ENCODE measurements at places on chromosomes 7 and 10.
A peak's percentile ranks its signal among the peaks of the same experiment; 100 is the strongest.

DNA sequence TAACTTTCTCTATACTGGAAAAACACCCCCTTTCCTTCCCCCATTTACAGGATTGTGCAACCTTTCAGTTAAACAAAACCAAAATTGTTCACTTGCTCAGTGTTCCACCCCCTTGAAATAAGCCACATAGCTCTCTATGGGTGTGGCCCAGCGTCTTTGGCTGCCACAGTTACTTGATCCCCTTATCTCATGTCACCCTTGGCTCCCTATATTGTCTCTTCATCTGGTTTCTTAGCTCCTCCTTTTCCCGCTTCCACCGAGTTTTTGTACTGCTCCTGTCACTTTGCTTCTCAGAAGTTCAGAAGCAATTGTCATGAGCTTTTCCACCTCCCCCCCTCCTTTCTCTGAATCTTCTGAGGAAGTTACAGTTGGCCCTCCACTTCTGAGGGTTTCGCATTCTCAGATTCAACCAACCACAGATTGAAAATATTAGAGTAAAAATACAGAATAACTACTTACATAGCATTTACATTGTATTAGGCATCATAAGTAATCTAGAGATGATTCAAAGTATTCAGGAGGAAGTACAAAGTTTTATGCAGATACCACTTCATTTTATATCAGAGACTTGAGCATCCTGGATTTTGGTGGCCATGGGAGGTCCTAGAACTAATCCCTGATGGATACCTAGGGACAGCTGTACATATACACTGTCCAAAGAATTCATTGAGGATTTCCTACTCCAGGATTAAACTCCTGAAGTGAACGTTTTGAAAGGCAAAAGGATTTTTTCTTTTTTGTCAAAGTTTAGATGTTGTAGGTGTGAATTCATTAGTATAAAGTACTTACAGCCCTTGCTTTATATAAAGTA lies 60.4 kb downstream of the ADD3 start:
- H3K27ac ChIP-seq, result peak overlapping the region; percentile 64
- no peak for DNase-seq
- H3K27me3 ChIP-seq, result no peaks in the 10 kb centered on the region
- H3K36me3 ChIP-seq, result no peaks in the 10 kb centered on the region
- H3K4me3 ChIP-seq, result no peak overlapping the region

GRCh38 chr7:123995617-123996326 lies 37.1 kb downstream of the TMEM229A start:
- no peak overlapping the region for H3K27ac ChIP-seq
- no peak overlapping the region for H3K4me3 ChIP-seq
- no peaks in the 10 kb centered on the region for H3K36me3 ChIP-seq
- no peaks in the 10 kb centered on the region for H3K4me1 ChIP-seq
- no peaks in the 10 kb centered on the region for H3K27me3 ChIP-seq
- no peak for DNase-seq

DNA sequence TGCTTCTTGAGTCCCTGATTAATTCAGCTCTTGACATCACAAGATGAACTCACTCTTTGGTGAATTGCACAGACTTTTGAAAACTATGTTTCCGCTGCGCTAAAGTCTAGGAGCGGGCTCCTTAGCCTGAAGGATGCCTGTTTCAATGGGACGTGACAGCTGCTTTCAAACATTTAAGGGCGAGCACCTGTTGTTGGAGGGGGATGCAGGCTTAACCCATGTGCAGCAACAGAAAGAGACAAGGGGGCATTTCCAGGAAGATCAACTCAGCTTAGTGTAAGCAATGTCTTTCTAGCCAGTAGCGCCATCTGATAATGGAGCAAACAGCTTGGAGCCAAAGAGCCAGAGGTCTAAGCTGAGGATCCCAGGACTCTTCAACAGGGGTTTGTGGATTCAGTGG lies 8.4 kb upstream of the PFKFB3 start:
- no peak for DNase-seq
- H3K4me1 ChIP-seq, result no peaks in the 10 kb centered on the region
- H3K27me3 ChIP-seq, result no peaks in the 10 kb centered on the region

GRCh38 chr10:35336921-35337823 lies 863 bp downstream of the CCNY start:
- peak overlapping the region; percentile 72 for H3K4me3 ChIP-seq
- peak overlapping the region; percentile 16 for H3K27ac ChIP-seq
- DNase-seq, result peak; percentile 14
- no peaks in the 10 kb centered on the region for H3K27me3 ChIP-seq

DNA sequence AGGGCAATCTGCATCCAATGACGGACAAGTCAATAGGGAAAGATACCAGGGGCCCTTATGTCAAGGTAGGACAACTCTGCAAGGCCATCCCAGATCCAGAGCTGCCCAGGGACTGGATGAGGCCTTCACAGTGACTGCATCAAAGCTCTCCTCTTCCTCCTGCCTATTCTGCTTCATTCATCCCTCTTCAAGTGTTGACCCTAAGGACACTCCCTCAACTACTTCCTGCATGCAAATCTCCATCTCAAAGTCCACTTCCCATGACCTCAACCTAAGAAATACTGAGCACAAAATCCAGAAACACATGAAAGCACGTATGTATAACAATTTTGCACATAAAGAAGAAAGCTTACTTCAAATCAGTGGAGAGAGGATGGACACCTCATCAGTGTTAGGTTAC lies 182.3 kb downstream of the AVL9 start:
- no peak for DNase-seq
- no peak overlapping the region for H3K4me3 ChIP-seq
- H3K4me1 ChIP-seq, result no peaks in the 10 kb centered on the region

GRCh38 chr10:22821501-22821900 lies 106.4 kb upstream of the ARMC3 start:
- H3K4me1 ChIP-seq, result no peaks in the 10 kb centered on the region
- H3K36me3 ChIP-seq, result no peaks in the 10 kb centered on the region
- H3K4me3 ChIP-seq, result no peak overlapping the region
- no peaks in the 10 kb centered on the region for H3K27me3 ChIP-seq
- no peak for DNase-seq
- no peak overlapping the region for H3K27ac ChIP-seq

- DNase-seq, result no peak
- no peaks in the 10 kb centered on the region for H3K27me3 ChIP-seq
- no peak overlapping the region for H3K4me3 ChIP-seq
- H3K27ac ChIP-seq, result no peak overlapping the region
These were observed 101.1 kb downstream of the TNS3 start for GRCh38 chr7:47480576-47481538.

DNA sequence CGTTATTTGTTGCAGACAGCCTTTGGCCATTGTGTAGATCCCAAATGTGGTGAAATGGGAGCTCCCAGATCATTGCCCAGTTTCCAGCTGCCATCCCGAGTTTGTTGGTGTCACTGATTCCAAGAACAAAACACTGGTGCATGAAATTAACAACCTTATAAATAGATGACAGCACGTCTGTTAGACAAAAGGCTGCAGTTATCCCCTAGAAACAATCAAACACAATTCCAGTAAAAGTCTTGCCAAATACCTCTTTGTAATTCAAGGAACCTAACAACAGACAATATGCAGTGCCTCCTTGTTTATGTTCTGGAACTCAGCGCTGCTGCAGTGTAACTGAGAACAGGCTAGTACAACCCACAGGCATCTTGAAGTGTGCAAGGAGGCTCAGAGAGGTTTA lies 404.5 kb downstream of the PAXIP1 start:
- H3K4me1 ChIP-seq, result no peaks in the 10 kb centered on the region
- H3K36me3 ChIP-seq, result no peaks in the 10 kb centered on the region
- no peak for DNase-seq
- no peaks in the 10 kb centered on the region for H3K27me3 ChIP-seq

DNA sequence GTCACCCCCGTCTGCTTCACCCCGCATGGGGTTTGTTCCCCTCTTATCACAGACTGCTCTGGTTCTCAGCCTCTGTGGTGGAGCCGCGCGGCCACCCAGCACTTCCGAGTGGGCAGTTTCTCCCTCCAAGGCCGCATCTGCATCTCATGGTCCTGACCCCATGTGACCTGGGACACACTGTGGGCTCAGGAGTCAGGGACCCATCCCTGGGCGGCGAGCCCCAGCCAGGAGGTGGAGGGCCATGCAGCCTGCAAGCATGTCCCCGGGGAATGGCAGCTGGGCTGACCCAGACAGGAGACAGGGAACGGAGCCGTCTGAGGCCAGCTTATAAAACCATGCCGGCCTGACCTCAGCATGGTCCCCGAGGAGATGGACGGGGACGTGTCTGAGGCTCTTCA lies 25.2 kb upstream of the TTYH3 start:
- no peaks in the 10 kb centered on the region for H3K27me3 ChIP-seq
- no peaks in the 10 kb centered on the region for H3K4me1 ChIP-seq
- H3K27ac ChIP-seq, result no peak overlapping the region
- no peaks in the 10 kb centered on the region for H3K36me3 ChIP-seq
- H3K4me3 ChIP-seq, result no peak overlapping the region

DNA sequence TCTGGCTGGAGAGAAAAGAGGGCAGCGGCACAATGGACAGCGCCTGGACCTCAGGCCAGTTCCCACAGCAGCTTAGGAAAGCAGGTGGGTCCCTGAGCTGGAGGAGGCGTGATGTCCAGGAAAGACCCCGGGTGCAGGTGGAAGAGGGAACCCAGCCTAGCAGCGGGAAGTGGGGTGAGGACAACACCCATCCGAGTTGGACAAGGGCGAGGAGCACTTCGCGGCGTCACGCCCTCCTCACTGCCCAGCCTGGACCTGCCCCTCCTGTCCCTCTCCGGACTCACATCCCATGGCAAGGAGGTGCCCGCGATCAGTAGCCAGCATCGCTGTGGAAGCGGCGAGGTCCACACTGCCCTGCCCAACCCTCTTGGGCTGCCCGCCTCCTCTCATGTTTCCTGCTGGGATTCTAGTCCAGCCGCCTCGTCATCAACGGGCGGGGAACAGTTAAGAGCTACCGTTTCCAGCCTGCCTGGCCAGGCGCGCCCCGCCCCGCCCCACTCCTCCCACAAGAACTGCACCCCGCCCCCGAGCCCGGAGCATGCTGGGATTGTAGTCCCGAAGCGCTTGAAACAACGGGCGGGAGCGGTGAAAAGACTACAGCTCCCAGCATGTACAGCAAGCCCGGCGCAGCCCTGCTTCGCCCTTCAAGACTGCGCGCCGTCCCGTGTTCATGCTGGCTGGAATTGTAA lies 930.6 kb upstream of the ZNF722 start:
- DNase-seq, result no peak
- H3K4me1 ChIP-seq, result no peaks in the 10 kb centered on the region
- H3K4me3 ChIP-seq, result no peak overlapping the region
- no peaks in the 10 kb centered on the region for H3K27me3 ChIP-seq

DNA sequence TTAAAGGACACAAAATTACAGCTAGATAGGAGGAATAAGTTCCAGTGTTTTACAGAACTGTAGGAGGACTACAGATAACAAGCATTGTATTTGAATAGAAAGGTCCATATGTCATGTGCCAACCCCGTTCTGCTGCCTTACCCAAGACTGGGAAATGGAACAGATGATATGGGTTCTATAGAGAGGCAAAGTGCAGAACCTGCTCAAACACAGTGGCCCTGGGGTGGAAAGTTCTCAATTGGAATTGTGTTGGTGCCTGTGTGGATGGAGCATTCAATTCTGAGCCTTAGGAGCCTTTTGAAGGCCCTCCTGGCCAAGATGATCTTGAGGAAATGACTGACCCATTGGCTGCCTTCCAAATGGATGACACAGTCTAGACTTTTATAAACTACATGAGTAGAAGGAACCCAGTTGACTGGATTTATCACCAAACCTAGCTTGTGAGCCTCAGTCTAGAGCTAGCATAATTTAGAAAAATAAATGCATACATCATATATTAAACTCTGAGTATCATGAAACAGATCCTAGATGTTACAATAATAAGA lies 4.1 kb upstream of the PRSS1 start:
- no peak for DNase-seq
- no peaks in the 10 kb centered on the region for H3K4me1 ChIP-seq
- H3K36me3 ChIP-seq, result no peaks in the 10 kb centered on the region
- H3K27ac ChIP-seq, result no peak overlapping the region
- H3K27me3 ChIP-seq, result no peaks in the 10 kb centered on the region

DNA sequence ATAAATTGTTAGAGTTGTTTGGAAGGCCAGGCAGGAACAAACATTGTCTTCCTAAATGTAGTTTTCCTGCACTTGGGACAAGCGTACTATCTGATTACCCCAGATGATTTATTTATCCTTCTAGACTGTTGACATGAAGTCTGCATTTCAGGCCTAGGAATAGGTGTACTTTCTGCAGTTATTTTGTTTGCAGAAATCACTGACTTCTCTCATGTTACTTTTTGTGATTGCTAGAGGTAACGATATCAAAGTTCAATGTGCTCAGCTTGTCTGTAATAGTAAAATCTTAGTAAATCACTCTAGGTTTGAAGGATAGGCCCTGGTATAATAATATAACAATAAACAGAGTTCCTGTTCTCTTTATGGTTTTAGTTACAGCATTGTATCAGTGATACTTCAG lies 75.4 kb upstream of the HDAC9 start:
- no peak overlapping the region for H3K27ac ChIP-seq
- H3K4me3 ChIP-seq, result no peak overlapping the region
- H3K36me3 ChIP-seq, result no peaks in the 10 kb centered on the region
- DNase-seq, result no peak

GRCh38 chr7:92840316-92840715 lies 3.9 kb upstream of the CDK6 start:
- H3K4me3 ChIP-seq, result no peak overlapping the region
- no peak overlapping the region for H3K27ac ChIP-seq
- H3K4me1 ChIP-seq, result peaks cover 3% of the 10 kb centered on the region
- no peaks in the 10 kb centered on the region for H3K36me3 ChIP-seq

- no peaks in the 10 kb centered on the region for H3K4me1 ChIP-seq
- no peak for DNase-seq
- no peak overlapping the region for H3K4me3 ChIP-seq
- no peaks in the 10 kb centered on the region for H3K27me3 ChIP-seq
- no peak overlapping the region for H3K27ac ChIP-seq
- H3K36me3 ChIP-seq, result peaks cover 44% of the 10 kb centered on the region
These were observed 22.1 kb upstream of the ABCC2 start for GRCh38 chr10:99760321-99760720.

DNA sequence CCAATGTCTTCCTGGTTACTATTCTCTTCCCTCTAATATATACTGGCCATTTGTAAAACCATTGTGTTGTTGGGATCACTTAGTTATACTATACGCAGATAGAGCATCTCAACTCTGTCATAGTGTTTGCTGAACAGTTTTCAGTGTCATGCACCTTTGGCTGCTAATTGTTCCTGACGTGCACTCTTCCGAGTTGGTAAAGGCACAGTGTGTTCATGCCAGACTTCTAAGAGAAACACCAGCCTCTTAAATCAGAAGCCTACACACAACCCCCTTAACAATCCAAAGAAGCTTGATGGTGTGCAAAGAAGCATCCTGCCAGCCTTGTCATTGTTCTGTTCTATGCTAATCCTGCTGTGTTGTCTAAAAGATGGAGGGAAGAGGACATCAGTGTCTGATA lies 131.1 kb downstream of the MAPK8 start:
- no peak for DNase-seq
- H3K4me1 ChIP-seq, result no peaks in the 10 kb centered on the region
- no peak overlapping the region for H3K4me3 ChIP-seq
- H3K27ac ChIP-seq, result no peak overlapping the region

GRCh38 chr7:32074787-32075585 lies 4.8 kb upstream of the PDE1C start:
- H3K27ac ChIP-seq, result no peak overlapping the region
- H3K4me3 ChIP-seq, result no peak overlapping the region
